ENCODE measurements at places on chromosomes 11 and 22.

DNA sequence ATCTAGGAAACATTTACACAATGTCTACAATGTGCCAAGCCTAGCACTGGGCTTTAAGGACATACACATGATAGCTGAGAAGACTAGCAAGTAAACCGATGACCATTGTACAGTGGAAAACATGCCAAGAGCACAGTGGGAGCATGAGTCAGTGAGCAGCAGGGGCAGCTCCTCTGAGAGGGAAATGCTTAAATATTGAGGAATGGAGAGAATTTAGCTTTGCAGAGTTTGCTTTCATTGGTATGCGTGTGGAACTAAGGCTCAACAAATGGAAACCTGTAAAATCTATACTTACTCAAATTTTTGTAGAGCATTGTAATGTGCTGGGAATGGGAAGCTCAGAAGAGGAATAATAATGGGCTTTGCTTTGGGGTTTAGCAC, 282.3 kb downstream of the ST3GAL4 start:
- no peak for DNase-seq

- no peak for DNase-seq
Observed at GRCh38 chr11:834371-835316, 1.9 kb downstream of the CD151 start.

GRCh38 chr22:49522582-49523373, 304.9 kb downstream of the BRD1 start:
- no peak for DNase-seq

- DNase-seq, result no peak
Observed at GRCh38 chr22:49357661-49358440, 469.8 kb downstream of the BRD1 start.

- DNase-seq, result peak; percentile 73
Observed at GRCh38 chr11:95337175-95337957, 106.4 kb upstream of the SESN3 start.

DNA sequence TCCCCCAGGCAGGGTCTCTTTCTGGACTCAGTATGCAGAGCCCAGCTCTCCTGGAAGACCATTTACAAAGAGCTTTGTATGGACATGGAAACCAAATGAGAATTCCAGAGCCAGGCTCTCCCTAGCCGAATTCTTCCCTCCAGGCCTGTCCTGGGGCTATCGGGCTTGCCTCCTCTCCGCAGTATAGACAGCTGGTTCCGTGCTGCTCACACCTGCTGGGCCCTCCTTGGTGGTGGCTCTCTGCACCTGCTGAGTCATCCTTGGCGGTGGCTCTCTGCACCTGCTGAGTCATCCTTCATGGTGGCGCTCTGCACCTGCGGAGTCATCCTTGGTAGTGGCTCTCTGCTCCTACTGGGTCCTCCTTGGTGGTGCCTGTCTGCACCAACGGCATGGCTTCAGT, 743.5 kb downstream of the BRD1 start:
- DNase-seq, result no peak

GRCh38 chr22:20563466-20563906, 56.1 kb downstream of the MED15 start:
- DNase-seq, result no peak

DNA sequence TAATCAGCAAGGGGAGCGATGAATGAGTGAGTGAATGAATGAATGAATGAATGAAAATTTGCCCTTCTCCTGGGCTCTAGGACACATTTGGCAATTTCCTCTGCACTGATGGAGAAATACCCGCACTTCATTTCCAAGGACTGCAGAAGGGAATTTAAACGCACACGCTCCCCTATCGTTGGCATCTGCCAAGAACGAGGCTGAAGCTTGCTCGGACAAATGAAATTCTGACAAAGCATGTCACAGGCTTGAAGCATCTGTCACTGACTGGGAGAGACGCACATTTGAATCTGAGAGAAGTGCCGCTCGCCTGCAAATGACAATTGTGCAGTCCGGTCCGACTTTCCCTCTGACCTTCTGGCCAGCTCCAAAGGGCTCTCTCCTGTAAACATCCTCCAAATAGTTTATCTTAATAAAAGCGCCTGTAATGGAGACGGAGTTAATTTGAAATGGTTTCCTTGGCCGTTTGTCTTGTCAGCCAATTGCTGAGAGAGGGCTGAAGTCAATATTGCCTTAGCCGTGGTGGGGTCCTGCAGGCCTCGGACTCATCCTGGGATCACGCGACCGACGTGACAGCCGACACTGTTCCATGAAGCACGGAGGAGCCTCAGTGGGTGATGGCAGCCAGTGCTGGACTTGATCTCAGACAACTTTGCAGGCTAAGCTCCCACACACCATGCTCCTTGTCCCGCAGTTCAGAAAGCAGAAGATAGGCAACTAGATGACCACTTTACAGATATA, 260.7 kb downstream of the MN1 start:
- DNase-seq, result no peak

GRCh38 chr11:16430674-16431073, 74.3 kb upstream of the SOX6 start:
- no peak for DNase-seq

- DNase-seq, result no peak
Observed at GRCh38 chr11:59967677-59968394, 4.0 kb downstream of the OOSP4A start.

DNA sequence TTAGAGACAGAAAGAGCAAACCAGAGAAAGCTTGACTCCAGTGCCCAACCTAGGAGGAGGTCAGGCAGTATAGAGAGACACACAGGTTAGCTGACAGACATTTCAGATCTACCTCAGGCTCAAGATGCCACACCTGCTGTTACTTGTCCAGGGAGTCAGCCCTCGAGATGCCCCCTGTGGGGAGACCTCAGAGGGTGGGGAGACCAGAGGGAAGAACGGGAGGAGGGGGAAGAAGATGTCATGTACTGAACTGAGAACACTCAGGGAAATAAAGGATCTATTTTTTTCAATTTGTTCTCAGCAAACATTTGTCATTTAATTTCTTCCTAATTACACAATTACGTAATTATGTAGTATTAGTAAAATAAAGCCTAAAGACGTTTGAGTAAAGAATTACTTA, 196.3 kb upstream of the CADM1 start:
- no peak for DNase-seq

DNA sequence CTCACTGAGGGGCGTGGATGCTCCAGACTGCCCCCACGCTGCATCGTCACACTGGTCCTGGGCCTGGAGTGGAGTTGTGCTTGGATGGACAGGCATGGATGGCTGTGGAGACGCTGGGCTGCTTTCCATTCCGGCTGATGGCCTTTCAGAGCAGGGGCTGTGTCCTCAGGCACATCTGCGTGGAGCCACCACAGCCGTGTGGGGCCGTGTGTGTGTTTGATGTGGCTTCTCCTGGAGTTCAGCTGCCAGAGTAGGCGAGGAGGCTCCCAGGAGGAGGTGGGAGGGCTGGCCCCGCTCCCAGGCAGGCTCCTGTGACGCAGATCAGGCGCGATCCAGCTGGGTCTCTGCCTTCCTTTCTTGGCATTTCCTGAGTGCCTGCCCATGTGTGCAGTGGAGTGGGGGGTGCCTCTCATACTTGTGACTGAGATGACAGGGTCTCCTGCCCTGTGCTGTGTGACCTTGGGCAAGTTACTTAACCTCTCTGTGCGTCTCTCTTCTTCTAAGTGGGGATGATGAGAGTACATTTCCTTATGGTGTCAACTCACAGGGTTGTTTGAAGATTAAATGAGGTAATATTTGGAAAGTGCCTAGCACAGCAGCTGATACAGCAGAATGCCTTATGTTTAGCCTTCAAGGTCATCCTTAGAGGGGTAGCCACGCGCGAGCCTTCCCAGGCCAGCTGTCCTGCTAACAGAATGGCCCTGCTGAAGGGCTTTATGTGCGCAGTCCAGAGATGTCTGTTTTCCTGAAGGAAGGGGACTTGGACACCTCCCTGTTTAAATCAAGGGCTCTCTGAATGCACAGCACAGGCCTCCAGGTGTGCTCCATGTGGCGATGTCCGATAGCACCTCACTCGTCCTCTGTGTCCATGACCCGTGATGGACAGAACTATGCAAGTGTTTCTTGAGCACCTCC, 33.5 kb downstream of the GLB1L2 start:
- no peak for DNase-seq

GRCh38 chr11:57406337-57406904, 16.0 kb upstream of the PRG2 start:
- no peak for DNase-seq

DNA sequence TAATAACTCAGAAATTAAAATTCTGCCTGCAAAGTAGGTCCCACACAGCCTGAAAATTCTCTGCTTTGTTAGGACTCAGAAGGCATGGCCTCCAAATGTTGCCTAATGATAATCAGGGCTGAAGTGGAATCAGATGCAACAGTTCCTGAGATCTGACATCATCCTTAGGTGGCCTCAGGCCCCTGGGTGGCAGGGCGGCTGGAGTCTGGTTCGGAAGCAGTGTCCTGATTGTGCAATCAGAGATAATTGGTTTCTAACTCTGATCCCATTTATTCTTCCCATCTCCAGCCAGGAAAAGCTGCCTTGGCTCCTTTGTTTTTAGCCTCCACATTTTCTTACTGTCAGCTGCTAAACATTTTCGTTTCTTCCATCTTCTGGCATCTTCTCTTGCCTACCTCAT, 399.3 kb downstream of the OPCML start:
- DNase-seq, result no peak

- peak; percentile 84 for DNase-seq
Observed at GRCh38 chr22:37316875-37317371, 34.6 kb downstream of the CYTH4 start.

- DNase-seq, result peak; percentile 20
Observed at GRCh38 chr11:68303982-68304780, 8.2 kb upstream of the LRP5 start.

GRCh38 chr11:875769-876301, 33.2 kb downstream of the TSPAN4 start:
- DNase-seq, result no peak

DNA sequence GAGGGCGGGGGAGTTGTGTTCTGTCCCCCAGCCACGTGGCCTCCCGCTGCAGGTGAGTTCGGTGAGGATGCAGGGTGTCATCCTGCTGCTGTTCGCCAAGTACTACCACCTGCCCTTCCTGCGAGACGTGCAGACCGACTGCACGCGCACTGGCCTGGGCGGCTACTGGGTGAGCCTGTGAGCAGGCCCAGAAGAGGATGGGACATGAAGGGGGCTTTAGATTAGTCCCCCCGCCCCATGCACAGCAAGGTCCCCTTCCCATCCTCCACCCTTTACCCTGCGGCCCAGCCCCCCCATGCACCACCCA, 4.1 kb downstream of the INPP5J start:
- DNase-seq, result no peak

DNA sequence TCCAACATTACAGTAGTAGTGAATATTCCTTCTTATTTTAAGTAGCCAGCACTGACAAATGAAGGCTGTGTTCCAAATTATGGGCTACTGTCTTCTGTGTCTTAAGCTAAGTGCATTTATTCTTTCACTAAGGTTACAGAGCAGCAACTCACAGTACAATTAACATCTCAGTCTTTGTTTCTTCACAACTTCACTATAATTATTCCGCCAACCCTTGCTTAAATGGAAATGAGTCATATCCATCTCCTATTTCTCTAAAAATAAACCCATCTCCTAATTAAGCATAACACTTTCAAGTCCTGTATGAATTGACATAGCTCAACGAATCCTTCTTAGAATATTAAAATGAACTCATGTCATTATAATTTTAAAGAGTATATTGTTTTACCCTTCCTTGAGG, 6.7 kb downstream of the ETS1 start:
- no peak for DNase-seq

- DNase-seq, result no peak
Observed at GRCh38 chr11:32266601-32267000, 168.7 kb downstream of the WT1 start.

- DNase-seq, result no peak
Observed at GRCh38 chr11:71120471-71120896, 131.9 kb downstream of the SHANK2 start.

DNA sequence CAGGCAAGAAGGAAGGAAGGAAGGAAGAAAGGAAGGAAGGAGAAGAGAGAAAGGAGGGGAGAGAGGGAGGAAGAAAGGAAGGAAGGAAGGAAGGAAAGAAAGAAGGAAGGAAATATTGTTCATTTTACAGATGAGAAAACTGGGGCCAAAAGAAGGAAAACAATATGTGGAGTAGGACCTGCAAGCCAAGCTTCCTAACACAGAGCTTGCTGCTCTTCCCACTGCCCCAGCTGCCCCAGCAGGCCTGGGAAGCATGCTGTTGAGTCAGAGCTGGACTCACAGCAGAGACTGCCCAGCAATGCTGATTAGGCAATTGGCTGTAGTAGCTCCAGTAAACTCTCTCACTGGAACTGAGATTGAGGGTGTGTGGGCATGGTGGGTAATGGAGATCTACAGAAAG, 42.6 kb upstream of the SMCO4 start:
- DNase-seq, result no peak

DNA sequence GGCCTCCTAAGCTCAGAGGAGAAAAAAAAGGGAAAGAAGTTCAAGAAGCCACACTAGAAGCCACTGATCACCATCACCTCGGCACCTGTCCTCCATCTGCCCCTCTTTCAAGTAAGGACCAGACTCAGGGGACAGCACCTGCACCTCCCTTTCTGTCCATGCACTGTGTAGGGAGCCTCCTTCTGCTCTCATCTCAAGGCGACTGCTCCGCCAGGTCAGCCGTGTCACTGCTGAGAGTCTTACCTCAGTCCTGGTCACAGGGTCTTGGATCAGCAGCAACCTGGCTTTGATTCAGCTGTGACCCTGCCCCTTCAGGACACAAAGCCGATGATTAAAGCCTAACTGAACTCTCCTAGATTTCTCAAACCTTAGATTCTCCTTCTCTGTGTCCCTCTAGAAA, 101.5 kb downstream of the ZNF280B start:
- DNase-seq, result no peak

- no peak for DNase-seq
Observed at GRCh38 chr11:95252586-95252985, 21.6 kb upstream of the SESN3 start.

- DNase-seq, result no peak
Observed at GRCh38 chr11:121425828-121426227, 26.3 kb upstream of the SORL1 start.

GRCh38 chr11:95703049-95703448, 86.5 kb downstream of the FAM76B start:
- DNase-seq, result no peak

- no peak for DNase-seq
Observed at GRCh38 chr11:74984070-74984469, 4.7 kb upstream of the NEU3 start.

GRCh38 chr11:19241260-19242178, 774 bp upstream of the E2F8 start:
- peak; percentile 80 for DNase-seq

GRCh38 chr11:66189031-66189745, 79.3 kb upstream of the RAB1B start:
- DNase-seq, result no peak

- DNase-seq, result no peak
Observed at GRCh38 chr22:45770506-45770905, 98.9 kb downstream of the ATXN10 start.

DNA sequence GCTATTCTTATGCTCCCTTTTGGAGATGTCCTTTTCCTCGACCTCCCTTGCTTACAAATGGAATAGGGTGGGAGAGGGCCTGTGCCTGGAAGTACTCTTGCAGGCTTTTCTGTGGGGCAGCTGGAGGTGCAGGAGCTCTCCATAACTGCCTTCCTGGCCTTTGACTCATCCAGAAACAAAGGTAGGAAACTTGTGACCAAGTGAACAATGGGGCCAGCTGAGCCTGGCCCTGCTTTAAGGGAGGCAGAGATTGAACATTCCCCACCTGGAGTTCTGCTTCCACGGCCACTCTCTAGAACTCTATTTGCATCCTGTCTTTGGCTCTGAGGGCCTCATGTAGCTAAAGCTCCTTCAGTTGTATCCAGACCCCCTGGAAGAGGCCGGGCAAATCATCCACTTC, 5.1 kb upstream of the LYVE1 start:
- DNase-seq, result no peak
